ENCODE measurements at places on chromosomes 12 and 14.

DNA sequence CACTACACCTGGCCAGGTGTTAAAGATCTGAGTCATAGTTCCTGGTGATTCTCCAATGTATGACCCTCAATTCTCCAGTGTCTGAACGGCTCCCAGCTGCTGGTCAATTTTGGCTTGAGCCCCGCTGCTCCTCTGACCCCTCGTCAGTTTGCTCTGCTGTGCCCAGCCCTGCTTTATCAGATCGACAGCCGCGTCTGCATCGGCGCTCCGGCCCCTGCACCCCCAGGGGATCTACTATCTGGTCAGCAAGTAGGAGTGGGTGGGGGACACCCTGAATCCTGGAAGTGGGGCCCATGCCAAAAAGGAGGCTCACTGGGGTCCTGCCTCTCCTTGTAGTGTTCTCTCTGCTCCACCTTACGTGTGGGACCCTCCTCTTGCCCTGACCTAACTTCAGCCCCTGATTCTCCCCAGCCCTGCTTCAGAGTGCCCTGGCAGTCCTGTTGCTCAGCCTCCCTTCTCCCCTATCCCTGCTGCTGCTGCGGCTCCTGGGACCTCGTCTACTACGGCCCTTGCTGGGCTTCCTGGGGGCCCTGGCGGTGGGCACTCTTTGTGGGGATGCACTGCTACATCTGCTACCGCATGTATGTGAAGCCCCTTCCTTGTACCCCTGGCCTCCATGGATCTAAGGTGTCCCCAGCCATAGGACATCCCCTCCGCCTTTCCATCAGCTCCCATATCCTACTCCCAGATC lies 5.0 kb downstream of the SLC39A5 start:
- no peak for DNase-seq

DNA sequence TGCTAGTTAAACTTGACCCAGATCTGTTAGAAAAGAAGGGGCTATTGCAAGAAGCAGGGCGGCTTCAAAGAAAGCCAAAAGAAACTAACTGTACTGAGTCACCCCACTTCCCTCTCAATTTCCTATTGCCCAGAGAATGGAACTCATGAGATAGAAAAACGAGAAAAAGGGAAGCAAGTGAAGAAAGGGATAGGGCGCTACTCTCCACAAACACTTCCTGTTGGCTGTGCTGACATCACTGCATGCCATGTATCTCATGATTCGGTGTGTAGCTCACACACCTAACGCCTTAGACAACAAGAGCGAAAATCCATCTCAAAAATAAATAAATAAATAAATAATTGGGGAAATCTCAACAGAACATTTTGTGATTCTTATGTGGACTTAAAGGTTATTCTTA lies 13.0 kb upstream of the P2RX4 start:
- DNase-seq: no peak

DNA sequence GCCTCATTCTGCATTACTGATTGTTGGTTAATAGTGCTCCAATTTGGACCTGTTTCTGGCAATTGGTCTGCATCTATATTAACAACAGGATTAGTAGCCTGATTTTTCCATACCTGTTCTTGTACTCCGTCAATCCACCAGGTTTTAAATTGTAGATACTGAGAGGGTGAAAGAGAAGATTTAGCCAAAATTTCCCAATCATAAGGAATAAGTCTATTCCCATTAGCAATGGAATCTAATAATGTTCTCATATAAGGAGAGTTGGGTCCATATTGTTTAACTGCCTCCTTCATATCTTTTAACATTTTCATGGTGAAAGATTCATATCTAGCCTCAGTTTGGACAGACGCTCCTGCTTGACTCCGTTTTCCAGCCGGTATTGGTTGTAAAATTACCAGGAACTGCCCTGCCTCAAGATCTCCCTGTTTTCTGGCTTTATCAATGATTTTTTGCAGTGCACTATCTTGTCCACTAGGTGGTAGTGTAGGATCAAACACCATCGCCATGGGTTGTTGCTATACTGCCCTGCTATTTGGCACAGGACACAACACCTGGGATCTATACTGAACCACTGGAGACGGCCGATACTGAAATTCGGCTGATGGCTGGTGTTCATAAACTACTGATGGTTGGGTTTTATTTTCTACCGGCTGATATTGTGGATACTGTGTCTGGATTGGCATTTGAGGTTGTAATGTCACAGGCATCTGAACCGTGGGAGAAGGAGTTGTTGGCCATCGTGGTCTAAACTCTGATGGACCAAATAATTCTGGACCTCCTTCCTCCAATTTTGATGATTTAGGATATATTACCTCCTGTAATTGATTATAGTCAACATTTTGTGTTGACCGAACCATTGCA lies 25.2 kb downstream of the DHRS4L2 start:
- peak; percentile 59 for DNase-seq

DNA sequence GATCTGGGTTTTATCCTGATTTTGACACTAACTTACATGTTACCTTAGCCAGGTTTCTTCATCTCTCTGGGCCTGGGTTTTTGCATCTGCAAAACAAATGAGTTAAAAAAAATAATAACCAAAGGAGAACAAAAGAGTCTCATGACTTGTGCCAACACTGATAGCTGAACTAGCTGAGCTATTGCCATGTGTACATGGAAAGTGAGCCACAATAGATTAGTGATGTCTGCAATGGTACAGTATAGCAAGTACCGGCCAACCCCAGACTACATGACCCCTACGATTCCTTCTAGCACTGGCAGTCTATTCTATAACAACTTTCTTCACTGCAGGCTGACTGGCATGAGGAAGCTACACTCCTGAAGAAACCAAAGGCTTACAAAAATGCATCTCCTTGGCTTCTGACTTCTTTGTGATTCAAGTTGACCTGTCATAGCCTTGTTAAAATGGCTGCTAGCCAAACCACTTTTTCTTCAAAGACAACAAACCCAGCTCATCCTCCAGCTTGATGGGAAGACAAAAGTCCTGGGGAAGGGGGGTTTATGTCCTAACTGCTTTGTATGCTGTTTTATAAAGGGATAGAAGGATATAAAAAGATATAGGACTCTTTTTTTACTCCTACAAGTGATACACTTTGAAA lies 123.7 kb downstream of the DAD1 start:
- DNase-seq: no peak

DNA sequence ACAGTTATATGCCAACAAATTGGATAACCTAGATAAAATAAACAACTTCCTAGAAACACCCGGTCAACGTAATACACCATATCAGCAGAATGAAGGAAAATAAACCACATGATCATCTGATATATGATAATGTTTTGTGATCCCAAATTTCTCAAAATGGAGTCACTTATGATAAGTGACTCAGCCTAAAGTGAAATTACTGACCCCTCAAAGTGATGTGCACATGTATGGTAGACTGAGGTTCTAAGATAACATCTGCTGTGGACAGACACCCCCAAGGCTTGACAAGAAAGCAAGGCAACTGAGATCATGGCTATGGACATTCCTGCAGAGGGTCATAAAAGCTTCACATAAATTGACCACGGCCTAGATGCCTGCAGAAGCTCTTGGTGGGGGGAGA lies 105.1 kb upstream of the DCN start:
- DNase-seq: no peak

GRCh38 chr12:95718006-95718431 lies 72.5 kb downstream of the NTN4 start:
- DNase-seq: no peak

GRCh38 chr12:29546000-29546399 lies 48.5 kb upstream of the OVCH1 start:
- no peak for DNase-seq

DNA sequence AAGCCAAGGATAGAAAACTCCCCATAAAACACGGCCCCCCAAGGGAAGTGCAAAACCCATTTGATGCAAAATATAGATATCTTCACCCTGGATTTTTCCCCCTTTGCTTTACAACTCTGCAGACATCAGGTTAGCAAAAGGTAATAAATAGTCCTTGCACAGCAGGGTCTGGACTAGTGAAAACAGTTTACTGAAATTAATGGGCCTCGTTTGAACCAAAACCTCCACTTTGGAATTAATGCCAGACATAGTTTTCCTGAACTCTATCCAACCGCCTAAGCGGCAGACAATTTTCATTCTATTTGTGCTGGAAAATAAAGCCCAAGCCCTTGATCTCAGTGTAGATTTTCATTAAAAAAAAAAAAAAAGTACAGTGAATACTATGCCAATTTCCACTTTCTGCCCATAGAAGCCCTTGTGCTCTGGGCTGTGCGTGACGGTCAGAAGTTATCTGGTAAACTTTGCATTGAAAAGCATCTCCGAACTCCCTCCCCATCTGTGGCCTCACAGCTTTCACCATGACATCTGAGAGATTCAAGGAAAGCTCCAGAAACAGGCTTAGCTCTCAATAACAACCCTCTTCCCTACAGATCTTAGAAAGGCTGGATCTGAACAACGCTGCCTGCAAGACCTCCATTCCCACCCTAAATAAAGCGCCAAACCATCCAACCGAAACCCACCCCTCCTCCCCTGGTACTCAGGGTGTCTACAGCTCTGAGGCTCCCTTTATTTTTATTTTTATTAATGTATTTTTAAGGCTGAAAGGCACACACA lies 11.0 kb upstream of the IRF2BPL start:
- peak; percentile 55 for DNase-seq

DNA sequence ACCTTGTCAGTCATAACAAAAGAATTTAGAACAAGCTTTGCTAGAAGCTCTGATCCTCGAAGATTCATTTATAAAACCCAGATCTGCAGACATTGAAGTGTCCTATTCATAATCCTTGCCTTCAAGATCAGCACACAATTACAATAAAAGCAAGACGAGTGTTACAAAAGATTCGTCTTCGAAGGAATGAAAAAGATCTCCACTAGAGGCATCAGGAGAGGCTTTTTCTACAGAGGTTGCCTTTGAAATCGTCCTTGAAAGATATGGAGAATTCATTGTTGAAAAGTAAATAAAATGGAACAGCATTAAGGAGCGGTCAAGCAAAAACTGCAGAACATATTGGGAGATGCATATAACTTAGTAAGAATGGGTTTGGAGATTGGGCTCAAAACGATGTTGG lies 146.4 kb downstream of the BMP4 start:
- DNase-seq: no peak

DNA sequence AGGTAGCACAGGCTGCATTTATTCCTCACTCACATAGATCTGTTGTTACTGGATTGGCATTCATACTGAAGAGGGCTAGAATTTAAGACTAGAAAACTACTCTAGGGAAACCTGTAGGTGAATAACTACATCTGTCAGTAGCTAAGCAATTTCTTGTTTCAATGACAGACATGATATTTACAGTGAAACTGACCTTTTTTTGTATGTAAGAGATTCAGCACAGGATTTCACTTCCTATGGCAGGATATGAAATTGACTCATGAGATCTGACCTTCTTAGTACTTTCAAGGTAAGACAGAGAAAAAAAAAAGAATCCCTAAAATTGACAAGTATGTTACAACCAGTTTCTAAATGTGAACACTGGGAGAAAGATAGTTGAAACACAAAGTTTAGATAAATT lies 189.8 kb upstream of the SLC16A7 start:
- no peak for DNase-seq

DNA sequence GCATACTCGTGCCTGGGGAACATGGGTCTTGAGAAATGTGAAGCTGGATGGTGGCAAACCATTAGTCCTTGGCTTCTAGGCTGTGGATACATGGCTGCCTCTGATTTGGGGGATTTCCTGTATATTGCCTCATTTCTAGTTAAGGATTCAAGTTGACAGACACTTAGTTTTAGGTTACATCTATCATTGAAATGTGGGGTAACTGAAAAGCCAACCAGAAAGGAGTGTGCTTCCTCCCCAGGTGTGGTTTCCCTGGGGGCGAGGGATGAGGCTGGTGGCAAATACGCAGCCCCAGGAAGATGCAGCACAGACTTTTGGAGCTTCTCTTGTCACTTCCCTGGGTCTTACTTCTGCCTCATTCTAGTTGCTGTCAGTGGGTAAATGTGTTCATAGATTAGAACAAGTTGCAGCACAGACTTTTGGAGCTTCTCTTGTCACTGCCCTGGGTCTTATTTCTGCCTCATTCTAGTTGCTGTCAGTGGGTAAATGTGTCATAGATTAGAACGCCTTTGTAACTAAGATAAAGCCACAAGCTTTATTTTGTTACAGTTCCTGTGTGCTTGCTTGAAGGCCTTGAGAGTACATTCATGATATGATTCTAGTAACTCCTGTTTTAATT lies 85.1 kb downstream of the BORCS5 start:
- no peak for DNase-seq

DNA sequence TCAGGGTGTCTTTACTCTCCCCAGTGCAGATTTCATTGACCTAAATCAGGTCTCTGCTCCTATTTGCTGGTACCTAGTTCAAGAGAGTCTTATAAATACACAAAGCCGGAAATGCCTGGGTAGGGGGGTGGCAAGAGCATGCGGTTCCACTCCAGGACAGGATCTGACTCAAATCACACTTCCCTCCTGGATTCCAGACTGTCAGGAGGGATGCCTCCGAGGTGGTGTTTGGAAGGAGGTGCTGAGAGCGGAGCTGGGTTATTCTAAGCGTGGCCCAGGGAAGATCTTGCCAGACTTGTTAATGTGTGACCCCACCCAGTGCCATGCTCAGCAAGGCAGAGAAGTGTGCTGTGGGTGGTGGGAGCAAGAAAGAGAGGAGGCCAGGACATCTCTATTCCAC lies 49.8 kb downstream of the B4GALNT3 start:
- DNase-seq: no peak

GRCh38 chr12:81692008-81692407 lies 67.1 kb downstream of the PPFIA2 start:
- DNase-seq: no peak

DNA sequence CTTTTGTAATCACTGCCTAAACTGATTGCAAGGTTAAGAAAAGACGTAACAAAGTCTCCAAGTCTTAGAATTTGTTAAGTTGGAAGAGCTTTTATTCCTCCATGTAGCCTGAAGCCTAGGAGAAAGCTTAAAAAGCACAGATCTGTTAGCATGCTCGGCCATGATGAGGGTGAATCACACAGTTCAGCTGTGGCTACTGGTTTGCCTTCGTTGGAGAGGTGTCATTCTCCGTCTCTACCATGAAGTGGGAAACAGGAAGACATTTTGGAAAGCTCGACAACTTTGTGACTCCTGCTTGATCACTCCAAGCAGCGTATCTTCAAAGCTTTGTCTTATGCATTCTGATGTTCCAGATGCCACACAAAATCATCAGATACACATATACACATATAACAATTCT lies 27.1 kb downstream of the DCP1B start:
- DNase-seq: no peak
